ENCODE measurements at places on chromosomes 2 and 18.

DNA sequence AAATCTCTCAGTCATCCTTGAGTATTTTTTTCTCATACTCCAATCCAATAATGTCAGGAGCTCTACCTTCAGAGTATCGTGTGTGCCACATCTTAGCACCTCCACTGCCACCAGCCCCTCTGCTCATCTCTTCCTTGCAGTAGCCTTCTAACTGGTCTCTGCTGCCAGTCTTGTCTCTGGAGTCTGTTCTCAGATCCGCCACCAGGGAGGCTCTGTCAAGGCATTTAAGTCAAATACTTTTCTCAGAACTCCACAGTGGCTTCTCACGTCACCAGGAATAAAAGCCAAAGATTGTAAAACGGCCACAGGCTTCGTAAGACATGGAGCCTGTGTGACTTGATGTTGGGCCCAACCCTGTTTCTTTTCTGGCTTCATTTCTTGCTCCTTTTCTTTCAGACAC, 7.1 kb downstream of the UNC50 start:
- DNase-seq: no peak

- no peak for DNase-seq
Observed at GRCh38 chr18:36314098-36314497, 16.6 kb downstream of the FHOD3 start.

DNA sequence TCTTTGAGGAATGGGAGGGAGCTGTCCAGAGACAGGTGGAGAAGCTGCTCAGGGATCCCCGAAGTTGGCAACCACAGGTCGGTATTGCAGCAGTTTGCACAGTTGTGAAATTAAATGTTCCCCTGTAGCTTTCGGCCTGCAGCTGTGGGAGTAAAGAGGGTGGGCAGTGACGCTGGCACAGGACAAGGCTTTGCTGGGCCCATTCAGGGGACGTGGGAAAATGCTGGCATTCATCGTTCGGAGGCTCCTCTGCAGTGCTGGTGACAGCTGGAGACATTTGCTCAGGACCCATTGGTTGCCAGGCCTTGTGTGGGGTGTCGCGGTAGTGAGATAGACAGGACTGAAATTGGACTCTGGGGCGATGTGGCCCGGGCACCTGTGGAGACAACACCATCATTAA, 173.7 kb downstream of the MYCN start:
- DNase-seq: peak; percentile 37

- no peak for DNase-seq
Observed at GRCh38 chr18:47321815-47322214, 70.4 kb upstream of the SKOR2 start.

- DNase-seq: no peak
Observed at GRCh38 chr2:317501-318424, 29.9 kb upstream of the ALKAL2 start.

DNA sequence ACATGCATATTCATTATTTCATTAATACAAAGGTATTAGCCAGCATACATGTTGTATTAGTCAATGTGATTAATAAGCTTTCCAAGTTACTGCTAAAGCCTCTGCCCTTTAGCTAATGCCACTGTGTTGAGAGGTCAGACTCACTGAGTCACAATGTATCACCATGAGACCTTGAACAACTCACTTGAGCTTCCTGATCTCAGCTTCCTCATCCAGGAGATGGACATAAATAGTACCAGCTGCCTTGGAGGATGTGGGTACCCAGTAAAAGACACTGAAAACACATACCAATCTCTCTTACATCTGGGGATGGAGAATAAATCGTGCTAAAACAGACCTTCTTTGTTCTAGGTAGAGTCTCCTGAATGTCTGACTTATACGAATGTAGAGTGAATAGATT, 224.6 kb downstream of the EPHA4 start:
- no peak for DNase-seq

GRCh38 chr2:11767779-11768178, 21.3 kb downstream of the LPIN1 start:
- peak; percentile 60 for DNase-seq

- no peak for DNase-seq
Observed at GRCh38 chr18:59189008-59189407, 30.9 kb upstream of the GRP start.

DNA sequence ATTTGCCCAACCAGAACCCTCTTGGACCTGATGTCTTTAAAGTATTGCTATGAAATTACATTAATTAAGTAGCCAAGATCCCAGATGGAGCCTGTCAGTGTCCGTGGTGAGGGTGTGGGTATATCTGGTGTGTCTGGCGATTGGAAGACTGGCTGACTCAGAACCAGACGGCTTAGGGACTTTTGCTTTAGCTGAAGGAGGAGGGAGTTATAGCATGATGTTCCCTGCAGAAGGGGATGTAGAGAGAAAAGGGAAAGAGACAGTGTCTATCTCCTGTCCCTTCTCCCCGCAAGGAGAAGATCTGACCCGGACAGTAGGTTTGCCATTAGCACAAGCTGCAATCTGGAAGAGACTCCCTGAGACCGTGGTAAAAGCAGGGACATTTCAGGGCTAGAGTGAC, 60.6 kb downstream of the POU3F3 start:
- no peak for DNase-seq

GRCh38 chr2:98376996-98377395, 30.7 kb downstream of the CNGA3 start:
- DNase-seq: no peak

GRCh38 chr2:43605079-43605655, 9.3 kb upstream of the THADA start:
- DNase-seq: peak; percentile 71
